ENCODE measurements at places on chromosomes 4 and X.

DNA sequence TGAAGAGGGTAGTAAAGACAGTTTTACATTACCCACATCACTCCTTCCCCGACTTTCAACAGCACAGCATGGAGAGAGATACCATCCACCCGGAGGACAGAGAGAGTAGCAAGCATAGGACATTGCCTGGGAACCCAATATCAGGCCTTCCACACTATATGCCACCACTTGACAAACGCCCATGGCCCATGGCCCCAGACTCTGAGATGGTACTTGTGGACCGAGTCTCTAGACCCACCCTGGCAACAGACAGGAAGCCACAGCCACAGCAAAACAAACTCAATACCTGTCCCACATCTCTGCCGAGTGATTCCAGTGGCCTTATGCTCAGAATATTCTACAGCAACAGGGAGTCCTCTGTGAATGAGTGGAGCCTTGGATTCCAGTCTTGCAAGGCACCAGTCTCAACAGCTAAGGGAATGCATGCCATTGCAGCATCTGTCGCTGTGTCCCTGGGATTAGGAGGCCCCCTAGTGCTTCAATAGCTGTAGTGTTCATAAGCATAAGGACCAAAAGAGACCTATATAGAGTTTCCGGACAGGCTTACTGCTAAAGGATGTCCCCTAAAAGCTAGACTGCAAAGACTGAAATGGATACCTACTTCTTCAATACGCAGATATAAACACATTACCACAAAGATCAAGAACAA is 14.7 kb upstream of the CT55 start:
- DNase-seq = peak; percentile 43

- DNase-seq = peak; percentile 42
Measured at GRCh38 chr4:176837169-176837895, 44.6 kb upstream of the VEGFC start.

- no peak for DNase-seq
Measured at GRCh38 chr4:172927096-172927814, 241.4 kb upstream of the GALNT7 start.

GRCh38 chr4:39976945-39977488 is 694 bp downstream of the PDS5A start:
- peak; percentile 56 for DNase-seq

DNA sequence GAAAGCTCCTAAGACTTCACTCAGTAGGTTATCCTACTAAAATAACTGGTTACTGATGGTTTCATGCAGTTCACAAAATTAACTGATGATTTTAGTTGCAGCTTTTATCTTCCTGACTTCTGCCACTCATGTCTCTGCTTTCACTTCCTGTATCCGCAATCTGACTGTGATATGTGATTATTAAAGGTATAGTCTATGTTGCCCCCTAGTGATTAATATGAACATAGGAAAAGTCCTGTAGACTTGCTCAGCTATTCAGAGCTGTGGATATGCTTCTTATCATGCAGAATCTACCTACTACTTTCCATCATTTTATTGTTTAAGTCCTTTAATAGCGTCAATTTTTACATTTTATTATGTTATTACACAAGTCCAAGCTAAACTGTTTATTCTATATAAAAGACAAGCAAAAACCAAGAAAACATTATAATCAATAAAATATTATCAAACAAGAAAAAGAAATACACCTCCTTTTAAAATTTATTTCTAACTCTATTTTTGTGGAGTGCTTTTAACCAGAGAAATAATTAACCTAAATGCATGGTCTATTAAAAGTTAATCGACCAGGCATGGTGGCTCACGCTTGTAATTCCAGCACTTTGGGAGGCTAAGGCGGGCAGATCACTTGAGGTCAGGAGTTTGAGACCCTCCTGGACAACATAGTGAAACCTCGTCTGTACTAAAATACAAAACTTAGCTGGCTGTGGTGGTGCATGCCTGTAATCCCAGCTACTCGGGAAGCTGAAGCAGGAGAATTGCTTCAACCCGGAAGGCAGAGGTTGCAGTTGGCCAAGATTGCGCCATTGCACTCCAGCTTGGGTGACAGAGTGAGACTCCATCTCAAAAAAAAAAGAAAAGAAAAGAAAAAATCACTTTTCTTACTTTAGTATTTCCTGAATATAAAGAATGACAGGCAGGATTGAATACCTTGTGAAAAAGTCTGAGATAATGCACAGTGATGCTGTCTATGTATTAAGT is 40.4 kb upstream of the TLR2 start:
- peak; percentile 47 for DNase-seq

DNA sequence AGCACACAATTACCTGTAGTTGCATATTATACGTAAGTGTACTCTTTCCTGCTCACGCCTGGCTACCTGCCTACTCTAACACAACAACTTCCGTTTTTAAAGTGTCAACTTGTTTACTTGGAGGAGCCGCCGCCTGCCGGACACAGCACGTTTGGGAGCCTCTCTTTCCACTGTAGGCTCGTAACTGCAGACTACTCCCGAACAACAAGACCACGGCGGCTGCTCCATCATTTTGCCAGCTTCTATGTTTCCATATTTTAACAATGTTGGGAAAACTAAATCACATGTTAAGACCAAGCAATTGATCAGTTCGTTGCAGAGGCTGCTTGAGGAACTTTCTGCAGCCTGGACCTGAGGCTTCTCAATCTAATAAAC is 841 bp downstream of the MTNR1A start:
- DNase-seq = peak; percentile 33

- peak; percentile 16 for DNase-seq
Measured at GRCh38 chrX:9610771-9611392, 146.0 kb downstream of the TBL1X start.

DNA sequence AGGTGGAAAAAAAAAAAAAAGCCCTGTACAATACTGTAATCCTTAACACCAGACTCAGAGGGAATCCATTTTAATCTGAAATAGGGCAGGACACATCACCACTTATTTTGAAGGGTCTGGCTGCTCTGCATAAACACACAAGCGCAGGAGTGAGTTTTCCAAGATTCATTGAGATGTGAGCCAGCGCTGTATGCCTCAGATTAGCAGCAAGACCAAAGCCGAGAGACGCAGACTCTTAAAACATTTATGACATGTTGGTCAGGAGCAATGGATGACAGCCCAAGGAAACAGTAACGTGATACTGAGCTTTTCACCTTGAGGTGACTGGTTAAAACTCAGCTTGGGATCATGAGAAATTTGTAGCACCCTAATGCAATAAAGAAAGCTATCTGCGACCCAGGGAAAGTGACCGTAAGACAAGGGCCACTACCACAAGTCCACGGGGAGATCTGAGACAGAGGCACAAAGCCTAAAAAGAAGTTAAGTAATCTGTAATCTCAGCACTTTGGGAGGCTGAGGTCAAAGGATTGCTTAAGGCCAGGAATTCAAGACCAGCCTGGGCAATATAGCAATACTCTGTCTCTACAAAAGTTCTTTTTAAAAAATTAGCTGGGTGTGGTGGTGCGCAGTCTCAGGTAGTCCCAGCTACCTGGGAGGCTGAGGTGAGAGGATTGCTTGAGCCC is 210.6 kb downstream of the COL25A1 start:
- no peak for DNase-seq

DNA sequence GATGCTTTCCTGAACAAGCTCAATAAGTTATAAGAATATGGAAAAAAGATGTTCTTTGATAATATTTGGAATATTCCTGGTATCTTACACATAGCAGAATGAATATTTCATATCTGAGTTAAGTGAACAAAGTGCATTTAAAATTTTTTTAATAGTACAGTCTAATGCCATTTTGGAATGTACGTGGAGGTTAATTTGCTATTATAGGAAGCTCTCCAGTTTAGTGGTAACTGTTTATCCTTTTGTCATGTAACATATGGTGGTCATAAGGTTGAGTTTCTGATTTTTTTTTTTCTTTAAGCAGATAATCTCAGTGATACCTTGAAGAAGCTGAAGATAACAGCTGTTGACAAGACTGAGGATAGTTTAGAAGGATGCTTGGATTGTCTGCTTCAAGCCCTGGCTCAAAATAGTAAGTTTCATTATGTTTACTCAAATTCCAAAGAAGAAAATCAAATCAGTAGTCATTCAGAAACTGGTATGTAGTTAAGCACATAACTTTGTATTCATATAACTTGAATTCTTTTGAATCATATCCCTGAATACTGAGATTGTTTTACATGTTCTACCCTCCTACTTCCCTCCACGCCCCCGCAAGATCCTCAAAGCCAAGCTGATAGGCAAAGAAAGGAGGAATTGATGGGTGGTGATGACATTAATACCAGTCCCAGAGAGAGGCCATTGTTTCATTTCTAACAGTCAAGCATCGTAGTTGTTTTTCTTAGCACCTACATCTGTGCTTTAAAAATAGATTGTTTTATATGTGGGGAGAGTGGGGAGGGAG is 32.1 kb downstream of the RAP1GDS1 start:
- DNase-seq = no peak

- DNase-seq = peak; percentile 23
Measured at GRCh38 chr4:107734120-107734519, 14.1 kb upstream of the PAPSS1 start.

- DNase-seq = no peak
Measured at GRCh38 chr4:5126857-5127256, 75.6 kb downstream of the STK32B start.

GRCh38 chr4:184899261-184900134 is 73.7 kb upstream of the ACSL1 start:
- DNase-seq = no peak

GRCh38 chr4:150938417-150938816 is 76.7 kb downstream of the LRBA start:
- no peak for DNase-seq

DNA sequence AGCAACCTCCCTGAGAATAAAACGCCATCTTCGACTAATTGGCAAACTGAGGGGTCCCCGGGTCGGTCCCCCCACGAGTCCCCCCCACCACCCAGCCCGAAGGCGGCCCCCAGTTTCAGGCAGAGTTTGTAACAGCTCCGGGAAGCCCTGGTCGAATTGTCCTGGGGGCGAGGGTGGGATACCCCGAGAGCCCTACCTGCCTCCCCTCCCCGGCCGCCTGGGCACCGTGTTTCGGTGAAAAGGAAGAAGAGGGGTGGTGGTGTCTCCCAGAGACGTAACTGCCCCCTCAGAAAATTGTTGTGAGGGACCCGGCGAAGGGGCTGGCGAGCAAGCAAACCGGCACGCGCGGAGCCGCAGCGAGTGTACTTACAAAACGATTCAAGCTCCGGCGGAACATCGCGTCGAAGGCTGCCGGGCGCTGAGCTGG is 1.2 kb downstream of the ATP11C start:
- DNase-seq = no peak
